Right cardiac atrium (tissue), 5 donors: ENCODE measurements at places on chromosomes 2 and 18.

- DNase-seq = no peak
Observed at GRCh38 chr2:219698748-219699439, 71.5 kb downstream of the SLC4A3 start.

GRCh38 chr2:240189686-240190085, 49.2 kb upstream of the OTOS start:
- DNase-seq = no peak

DNA sequence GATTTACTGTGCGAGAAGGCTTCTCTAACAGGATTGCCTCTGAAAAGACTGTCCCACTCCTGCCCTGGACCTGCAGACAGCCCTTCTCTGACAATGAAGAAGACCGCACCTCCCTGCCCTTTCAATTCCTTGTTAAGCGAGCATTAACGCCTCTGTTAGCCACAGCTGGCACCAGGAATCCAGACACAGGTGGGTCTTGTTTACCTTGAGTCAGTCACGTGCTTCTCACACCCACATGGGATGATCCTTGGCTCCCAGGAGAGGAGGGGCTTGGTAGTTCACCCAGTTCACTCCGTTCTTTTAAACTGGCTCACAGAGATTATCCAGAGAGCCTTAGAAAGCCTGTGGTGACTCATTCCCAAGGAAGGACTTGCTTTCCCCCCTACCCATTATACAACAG, 410.5 kb upstream of the MEIS1 start:
- DNase-seq = no peak

DNA sequence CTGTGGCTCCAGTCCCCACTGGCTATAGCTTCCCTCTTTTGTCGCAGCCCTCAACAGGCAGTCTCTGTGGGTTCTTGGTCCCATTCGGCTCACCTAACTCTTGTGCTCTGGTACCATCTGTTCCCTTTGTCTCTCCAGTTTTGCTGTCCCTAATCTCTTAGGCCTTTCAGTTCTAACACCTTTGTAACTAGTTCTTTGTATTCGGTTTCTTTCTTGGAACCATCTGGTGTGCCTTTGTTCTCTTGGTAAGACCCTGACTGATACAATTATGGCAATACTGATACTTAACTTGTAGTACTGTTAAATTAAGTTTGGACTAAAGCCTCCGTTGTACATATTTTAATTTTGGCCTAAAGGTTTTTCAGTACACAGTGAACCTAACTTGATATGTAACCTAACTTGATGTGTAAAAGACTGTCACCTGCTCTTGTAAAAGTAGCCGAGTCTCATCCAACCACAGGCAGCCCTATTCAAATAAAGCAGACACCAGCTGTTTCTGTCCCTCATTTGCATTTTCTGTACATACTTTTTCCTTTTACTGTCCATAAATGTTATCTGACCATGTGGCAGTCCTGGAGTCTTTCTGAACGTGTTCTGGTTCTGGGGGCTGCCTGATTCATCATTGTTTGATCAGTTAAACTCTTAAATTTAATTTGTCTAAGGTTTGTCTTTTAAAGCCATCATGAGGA, 4.8 kb upstream of the MRPL44 start:
- no peak for DNase-seq

GRCh38 chr2:104865096-104865470, 11.2 kb downstream of the POU3F3 start:
- no peak for DNase-seq

GRCh38 chr18:27750014-27750413, 426.9 kb downstream of the CDH2 start:
- DNase-seq = no peak

GRCh38 chr18:68340606-68341005, 374.3 kb downstream of the TMX3 start:
- DNase-seq = no peak
